ENCODE measurements at places on chromosomes 11 and 22. TPM values are rescaled to one million over a fixed set of nuclear protein-coding genes. Genes with fewer than 3 reads are reported as not detected.

The TLCD5 gene
- 2.5 TPM for total RNA-seq

The PRMT3 gene
- total RNA-seq, result 23.2 TPM

The C22orf15 gene
- not detected for total RNA-seq

The TUB gene
- 1.0 TPM for total RNA-seq

The TSPAN4 gene
- total RNA-seq, result 13.9 TPM

The OSBPL5 gene
- total RNA-seq, result 12.4 TPM

The WNT11 gene
- 8.8 TPM for total RNA-seq

The VWCE gene
- total RNA-seq, result 0.84 TPM

DNA sequence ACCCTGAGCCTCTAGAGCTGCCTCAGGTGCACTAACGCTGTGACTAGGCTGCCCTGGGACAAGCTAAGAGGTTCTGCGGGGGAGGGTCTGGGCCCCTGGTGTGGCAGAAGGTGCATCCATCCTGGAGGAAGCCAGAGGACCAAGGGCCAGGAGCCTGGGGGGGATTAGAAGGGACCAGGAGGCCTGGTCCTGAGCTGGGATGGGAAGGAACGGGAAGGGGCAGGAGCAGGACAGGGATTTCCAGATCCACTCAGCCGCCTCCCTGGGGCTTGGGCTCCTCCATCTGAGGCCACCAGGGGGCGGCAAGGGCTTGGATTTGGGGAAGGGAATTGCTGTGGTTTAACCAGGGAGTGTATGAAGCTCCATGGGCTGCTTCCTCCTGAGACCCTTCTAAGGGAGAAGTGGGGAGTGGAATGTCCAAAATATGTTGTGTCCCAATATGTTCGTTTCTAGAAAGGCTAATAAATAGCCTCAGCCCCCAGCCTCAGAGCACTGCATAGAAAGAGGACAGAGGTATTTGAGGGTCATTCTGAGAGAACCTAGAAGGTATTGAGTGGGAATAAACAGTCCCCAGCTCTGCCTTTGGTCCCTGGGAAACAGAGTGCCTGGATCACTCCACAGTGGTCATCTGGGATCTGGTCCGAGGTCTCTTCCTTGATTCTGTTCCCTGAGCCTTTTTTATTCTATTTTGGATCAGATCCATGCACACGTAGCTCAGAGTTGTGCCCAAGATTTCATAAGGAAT, 17.4 kb upstream of the PRAME start:
- DNase-seq, result peak; percentile 43

- no peak for DNase-seq
Measured at GRCh38 chr22:23109079-23109347, 32.8 kb downstream of the RSPH14 start.

DNA sequence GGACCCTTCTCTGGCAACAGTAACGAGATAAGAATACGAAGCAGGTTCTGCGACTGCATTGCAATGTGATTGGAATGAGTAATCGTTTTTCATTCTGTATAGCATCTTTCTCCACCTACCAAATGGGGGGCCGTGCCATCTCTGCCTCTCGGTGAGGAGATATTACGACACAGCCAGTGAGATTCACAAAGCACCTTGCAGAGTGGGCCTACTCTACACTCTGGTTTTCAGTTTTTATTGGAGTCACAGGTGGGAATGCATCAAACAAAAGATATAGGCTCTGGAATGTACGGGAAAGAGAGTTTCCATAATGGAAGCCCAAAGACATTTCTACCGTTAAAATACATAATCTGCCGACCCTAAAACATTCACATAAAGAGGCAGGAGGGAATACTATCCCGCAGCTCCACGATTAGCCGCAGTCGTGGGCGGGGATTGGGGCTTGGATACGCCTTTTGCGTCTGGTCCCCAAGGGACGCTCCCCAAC, 423 bp upstream of the RTN3 start:
- DNase-seq, result no peak

DNA sequence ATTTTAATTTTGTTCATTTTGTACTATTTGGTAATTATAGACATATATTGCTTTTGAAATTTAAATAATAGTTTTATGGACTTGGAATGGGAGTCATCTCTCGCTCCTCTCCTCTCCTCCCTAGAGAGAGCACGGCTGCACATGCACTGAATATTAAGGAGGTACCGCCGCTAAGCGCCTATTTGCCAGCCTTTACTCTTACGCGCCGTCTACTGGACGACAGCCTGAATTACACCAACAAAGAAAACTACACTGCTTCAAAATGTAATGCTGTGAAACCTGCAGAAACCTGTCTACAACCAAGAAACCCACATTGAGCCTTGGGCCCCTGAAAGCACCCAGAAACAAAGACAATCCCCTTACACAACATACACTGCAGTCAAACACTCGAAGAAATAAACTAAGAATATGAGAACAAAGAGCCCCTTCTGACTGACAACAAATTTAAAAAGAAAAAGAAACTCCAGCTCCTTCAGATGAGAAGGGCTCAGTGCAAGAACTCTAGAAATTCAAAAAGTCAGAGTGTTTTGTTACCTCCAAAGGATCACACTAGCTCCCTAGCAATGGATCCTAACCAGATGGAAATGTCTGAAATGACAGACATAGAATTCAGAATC, 737.2 kb downstream of the LRRC4C start:
- DNase-seq, result no peak

- peak; percentile 54 for DNase-seq
Measured at GRCh38 chr11:95154514-95154913, 64.9 kb downstream of the ENDOD1 start.

- no peak for DNase-seq
Measured at GRCh38 chr11:61974766-61975631, 7.6 kb upstream of the FTH1 start.

GRCh38 chr11:93784935-93785360, 866 bp downstream of the MED17 start:
- no peak for DNase-seq

GRCh38 chr11:98409069-98409468, 611.7 kb upstream of the CNTN5 start:
- DNase-seq, result no peak

GRCh38 chr22:20583471-20583922, 76.1 kb downstream of the MED15 start:
- no peak for DNase-seq

GRCh38 chr11:33701302-33702230, 940 bp upstream of the C11orf91 start:
- DNase-seq, result no peak

- peak; percentile 99 for DNase-seq
Measured at GRCh38 chr22:29837741-29838598, at the start of gene ASCC2. TSS of gene ASCC2 (minus strand) at chr22:29838274. CDS start at chr22:29832325, 5,949 bp downstream.

DNA sequence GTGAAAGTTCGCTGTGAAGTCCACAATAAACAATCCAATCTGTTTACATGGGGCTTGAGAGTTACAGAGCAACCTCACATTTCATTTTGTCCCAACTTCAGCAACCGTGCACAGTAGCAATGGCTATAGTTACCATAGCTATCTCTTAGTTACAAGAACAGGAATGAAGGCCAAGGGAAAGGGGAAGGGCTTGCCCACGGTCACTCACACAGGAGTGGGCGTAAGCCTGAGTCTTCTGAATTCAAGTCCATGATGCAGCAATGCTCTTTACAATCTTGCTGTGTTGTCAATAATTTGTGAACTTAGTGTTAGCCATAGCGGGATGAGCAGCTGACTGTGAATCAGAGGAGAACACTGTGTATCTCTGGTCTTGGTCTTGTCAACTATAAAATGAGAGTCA, 102.9 kb downstream of the ADAMTS15 start:
- no peak for DNase-seq

DNA sequence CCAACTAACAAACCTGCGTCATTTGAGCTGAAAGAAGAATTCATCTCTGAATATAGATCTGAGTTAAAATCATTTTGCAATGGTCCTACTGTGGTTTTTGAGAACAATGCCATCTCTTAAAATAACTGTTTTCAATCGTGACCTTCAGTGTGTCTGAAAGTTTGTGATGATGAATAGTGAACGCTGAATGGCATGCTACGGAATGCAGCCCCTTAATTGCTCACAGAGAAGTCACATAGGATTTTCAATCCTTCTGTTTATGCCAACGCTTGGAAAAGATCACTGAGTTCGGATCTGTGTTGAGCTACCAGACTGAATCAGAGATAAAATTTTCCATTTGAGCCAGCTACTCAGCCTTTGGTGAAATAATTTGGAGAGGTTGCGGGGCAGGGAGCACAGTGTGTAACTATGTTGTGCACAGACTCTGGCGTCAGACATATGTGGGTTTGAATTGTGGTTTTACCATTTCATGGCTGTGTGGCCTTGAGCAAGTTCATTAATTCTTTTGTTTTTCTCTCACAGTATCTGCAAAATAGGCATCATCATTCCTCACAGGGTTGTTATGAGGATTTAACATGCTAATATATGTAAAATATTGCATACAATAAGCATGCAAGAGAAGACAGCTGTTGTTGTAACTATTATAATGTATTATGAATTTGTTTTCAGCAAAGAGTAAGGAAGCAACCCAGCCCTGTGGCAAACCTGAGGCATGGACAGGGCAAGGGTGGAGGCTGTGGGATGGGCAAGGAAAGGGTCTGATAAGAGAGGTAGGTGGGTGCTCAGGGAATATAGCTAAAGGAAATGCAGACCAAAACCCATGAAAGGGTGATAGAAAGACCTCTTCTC, 679.9 kb downstream of the KCNA4 start:
- no peak for DNase-seq

- no peak for DNase-seq
Measured at GRCh38 chr11:92828556-92828955, 140.9 kb upstream of the MTNR1B start.

DNA sequence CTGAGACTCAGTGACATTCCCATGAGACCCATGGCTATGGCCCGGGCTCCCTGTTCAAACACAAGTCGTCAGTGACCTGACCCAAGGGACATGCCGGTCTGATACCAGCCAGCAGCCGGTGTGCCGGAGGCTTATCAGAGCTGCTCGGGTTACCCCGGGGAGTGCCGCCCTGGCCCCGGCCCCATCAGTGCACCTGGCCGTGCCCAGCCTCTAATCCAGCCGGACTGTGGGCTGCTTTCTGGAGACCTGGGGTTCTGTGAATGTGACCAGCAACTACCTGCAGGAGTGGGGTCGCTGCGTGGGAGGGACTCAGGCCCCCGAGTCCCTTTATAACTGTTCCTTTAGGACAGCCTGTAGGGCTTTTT, 52.7 kb downstream of the LINC01488 start:
- peak; percentile 36 for DNase-seq

DNA sequence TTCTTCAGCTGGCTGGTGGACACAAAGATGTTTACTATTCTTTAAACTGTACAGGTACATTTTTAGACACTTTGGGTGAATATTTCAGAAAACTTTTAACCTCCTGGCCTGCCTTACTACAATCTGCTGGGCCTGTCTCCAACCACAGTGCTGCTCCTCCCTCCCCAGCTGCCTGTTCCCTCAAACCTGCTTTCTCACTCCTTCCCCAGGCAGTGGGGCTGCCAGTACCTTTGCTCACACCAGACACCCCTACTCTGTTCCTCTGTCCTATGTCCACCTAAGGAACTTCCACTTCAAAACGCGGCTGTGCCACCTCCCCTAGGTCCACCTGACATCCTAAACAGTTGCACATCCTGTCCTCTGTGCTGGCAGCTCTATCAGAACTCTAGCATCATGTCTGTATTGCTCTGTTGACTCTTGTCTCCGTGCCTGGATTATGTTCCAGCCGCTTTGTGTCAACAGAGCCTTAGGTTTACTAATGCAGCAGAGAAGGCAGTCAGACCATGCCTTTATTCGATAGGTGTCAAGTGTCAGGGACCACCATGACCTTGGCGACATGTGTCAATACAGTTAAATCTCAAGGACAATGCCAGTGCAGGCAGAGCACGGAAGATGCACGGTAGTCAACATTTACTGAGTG, 13.4 kb downstream of the ZP1 start:
- no peak for DNase-seq

DNA sequence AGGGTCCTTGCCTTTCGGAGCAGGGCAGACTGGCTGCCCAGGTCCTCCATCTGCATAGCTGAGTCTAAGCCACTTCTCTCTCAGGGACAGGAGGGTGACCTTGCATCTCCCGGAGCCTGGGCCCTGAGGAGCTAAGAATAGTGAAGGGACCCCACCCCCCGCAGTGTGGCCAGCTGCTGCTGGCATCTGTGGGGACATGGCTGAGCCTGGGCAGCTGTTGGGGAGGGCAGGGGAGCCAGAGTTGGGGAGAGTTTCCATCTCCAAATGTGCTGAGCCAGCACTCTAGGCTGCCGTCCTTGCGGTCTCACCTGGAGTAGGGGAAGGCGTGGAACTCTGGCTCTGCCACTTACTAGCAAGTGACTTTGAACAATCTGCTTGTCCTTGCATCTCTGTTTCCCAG, 34.8 kb upstream of the SHISAL1 start:
- DNase-seq, result no peak

DNA sequence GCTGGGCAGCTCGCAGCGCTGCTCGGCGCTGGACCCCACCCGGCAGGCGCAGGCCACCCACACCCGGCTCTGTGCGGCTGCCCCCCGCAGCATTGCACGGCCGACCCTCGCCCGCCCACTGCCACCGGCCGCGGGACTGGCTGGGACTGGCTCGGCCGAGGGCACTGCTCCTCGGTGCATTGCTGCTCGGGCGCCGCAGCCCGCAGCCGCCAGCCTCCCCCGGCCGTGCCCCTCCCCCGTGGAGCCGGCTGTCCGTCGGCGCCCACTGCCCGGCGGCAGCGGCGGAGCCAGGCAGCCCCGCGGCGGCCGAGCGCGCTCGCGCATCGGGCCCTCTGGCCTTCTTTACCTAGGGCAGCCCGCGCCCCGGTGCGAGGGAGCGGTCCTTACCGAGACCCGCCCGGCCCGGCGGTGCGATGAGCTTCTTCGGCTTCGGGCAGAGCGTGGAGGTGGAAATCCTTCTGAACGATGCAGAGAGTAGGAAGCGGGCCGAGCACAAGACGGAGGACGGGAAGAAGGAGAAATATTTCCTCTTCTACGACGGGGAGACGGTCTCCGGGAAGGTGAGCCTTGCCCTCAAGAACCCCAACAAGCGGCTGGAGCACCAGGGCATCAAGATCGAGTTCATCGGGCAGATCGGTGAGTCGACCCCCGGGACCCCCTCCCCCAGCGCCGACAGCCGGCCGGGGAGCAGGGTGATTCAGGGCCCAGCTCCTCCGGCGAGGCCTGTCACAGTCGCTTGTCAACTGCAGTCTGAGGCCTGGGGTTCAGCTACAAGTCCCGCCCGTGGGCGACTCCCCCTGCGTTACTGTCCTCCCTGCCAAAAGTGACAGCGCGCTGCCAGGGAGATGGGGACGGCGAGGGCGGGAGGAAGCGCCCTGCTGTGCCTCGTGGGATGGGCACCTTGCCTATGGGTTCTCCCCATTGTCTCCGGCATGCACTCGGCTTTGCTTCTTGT, 516 bp downstream of the VPS26B start:
- peak; percentile 80 for DNase-seq

Data from psoas muscle (tissue), 8 donors.